ENCODE measurements at places on chromosomes 12 and 14.

DNA sequence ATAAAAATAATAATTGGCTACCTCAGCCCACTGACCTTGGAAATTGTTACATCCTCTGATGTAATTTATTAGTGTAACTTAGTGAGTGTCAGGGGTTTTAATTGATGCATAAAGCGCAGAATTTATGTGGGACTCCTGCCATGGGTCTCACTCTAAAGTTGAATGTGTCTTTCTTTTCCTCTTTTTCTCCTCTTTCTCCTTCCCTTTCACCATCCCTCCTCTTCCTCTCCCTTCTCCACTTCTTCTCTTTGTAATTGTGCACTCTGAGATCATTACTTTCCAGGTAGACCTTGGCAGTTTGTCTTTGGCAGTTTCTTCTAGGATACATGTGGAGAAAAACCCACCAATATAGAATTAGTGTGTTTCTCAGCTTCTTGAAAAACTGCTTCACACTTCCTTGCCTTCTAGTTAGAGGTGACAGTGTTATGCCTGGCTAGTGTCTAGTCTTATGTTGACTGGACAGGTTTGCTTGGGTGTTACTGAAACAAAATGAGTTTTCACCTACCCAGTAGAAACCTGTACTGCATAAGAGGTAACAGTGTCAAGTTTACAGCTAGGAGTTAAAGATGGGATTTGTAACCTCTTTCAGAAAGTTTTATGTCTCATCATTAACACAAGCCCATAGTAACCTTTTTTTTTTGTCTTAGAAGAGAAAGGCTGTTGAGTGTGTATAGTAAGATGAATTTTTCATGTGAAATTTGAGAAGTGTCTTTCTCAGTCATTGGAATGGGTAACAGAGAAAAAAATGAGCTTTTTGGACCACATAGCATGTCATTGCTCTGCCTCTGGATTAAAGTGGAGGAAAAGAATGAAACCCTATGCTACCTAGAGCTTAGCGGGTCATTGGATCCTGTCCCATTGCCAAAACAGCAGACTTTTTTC lies 18.6 kb downstream of the PELI2 start:
- no peak for DNase-seq

DNA sequence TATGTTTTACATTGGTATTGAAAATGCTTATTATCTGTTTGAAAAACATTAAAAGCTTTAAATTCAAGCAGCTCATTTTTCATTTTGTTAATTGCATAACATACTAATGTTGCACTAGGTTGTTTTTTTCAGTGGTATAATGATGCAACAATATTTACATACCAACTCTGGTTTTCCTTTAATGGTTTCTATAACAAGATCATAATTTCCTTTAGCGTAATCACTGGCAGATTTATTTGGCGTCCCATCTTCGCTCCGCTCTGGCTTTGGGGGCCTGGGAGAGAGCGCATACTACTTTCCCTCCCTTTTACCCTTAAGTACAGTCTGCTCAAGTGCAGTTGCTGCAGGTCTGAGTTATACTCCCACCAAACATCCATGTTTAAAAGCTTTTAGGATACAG lies 574.1 kb downstream of the PRKD1 start:
- DNase-seq = no peak

GRCh38 chr12:57614178-57614947 lies 3.1 kb downstream of the ARHGEF25 start:
- no peak for DNase-seq

- DNase-seq = peak; percentile 32
Observed at GRCh38 chr14:99838639-99839134, 45.5 kb downstream of the EML1 start.

GRCh38 chr12:105977236-105977635 lies 161.5 kb downstream of the NUAK1 start:
- no peak for DNase-seq

DNA sequence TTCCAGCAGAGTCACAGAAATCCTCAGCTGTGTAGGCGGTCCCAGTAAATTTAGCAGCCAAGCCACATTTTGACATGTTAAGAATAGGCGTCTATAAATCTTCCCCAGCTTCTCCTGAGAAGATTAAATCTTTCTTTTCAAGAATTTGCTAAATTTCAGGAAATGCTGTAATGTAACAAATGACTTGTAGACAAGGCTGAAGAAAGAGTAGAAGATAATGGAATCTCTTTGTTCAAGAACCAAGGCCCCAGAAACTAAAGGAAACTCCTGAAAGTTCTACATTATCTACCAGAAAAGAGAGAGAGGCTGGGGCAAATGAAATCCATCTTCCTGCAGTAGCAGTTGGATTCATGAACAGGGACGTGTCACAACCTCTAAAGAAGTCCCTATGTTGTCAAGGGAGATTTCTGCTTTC lies 760.3 kb downstream of the NOVA1 start:
- no peak for DNase-seq

DNA sequence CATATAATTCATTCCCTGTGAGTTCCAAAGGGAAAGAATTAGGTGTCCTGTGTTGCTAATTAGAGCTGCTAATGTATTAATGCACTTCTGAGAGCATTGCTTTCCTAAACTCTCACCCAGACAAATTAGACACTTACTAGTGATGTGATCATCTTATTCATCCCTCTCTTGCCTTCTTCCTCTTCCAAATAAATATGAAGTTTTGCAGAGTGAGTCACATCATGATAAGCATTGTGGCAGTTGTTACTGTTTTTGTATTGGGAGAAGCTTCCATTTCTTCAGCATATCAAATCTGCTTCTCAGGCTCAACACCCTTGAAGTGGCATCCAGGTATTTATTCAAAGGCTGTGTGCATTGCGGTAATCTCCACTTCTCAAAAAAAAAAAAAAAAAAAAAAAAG lies 37.3 kb upstream of the E2F7 start:
- peak; percentile 49 for DNase-seq

DNA sequence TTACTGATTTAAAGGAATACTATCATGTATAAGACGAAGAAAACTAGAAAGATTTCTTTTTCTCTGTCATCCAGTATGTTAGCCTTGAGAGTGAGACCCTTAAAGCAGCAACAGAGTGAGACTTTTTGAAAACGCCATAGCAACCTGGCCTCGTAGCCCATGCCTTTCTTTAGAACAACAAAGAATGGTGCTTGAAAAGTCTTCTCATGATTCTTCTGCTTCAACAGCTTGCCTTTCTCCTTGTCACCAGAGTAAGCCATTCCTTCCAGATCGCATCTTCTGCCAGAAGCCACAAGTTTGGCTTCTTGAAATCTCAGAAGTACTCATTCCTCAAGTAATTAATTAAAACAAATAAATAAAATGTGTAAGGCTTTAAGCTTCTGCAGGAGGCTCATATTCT lies 109.3 kb downstream of the PDE3A start:
- no peak for DNase-seq

- no peak for DNase-seq
Observed at GRCh38 chr14:100791995-100792394, 33.9 kb upstream of the MEG3 start.

GRCh38 chr12:60693019-60693626 lies 1097.3 kb downstream of the SLC16A7 start:
- DNase-seq = no peak

- peak; percentile 31 for DNase-seq
Observed at GRCh38 chr14:59187802-59188460, 536 bp upstream of the DAAM1 start.

DNA sequence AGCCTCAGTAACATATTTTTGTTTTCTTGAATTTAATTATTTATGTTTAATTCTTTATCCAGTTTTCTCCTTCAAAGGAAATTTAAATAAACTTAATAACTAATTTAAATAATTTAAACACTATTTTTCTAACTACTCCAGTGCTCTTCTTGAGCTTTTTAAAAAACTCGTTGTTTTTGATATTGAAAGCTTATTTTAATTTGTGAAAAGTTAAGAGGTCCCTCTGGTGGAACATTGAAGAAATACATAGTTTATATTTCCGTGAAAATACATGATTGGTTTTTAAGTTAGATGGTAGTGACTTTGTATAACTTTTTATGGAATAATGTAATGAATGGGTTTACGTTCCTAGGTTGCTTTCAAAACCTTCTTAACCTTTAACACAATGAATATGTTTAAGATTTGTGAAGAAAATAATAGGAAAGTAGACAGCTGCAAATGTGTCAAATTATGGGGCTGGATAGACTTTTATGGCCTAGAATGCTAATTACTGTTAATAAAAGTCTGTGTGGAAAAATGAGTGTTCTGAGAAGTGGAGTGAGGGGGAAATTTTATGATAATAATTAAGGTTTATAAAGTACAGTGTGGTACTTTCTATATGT lies 45.9 kb upstream of the MSRB3 start:
- peak; percentile 9 for DNase-seq

GRCh38 chr12:40010899-40011774 lies 94.7 kb downstream of the SLC2A13 start:
- DNase-seq = peak; percentile 10

DNA sequence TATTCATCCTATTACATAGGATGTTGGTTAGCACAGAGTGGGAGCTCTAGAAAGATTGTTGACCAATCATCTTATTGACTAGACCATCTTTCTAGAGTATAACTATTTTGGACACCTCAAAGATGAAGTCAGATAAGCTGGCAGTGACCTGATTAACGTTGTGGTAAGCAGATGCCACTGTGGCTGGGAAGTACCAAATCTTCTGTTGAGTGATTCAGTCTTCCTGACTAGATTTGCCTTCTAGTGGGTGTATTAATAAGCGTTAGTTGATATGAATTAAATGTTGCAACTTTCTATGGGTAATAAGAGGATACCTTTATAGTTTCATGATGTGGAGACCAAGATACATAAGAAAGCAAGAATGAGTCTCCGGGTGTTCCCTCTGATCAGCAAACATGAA lies 51.2 kb upstream of the HELB start:
- DNase-seq = no peak

- DNase-seq = no peak
Observed at GRCh38 chr12:113369391-113369985, 11.1 kb downstream of the PLBD2 start.

GRCh38 chr14:60331201-60332045 lies 82.4 kb downstream of the PPM1A start:
- DNase-seq = peak; percentile 83
